ENCODE measurements at places on chromosomes 3 and 15.

DNA sequence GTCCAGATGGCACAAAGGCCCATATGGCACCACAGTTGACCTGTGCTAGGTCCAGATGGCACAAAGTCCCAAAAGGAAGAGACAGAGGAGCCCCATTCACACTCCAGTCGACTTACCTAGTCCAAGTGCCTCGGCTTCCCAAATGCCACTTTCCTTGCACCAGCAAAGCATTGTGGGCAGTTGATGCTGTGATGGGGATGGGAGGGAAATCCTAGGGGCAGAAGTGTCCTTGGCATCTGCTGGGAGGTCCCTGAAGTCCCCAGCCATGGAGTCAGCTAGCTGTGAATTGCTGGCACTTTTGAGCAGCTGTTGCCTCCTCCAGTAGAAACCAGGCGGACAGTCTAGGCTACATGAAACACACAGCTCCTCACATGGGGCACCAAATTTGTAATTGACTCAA is 60.3 kb upstream of the SIAH2 start:
- no peak for DNase-seq

DNA sequence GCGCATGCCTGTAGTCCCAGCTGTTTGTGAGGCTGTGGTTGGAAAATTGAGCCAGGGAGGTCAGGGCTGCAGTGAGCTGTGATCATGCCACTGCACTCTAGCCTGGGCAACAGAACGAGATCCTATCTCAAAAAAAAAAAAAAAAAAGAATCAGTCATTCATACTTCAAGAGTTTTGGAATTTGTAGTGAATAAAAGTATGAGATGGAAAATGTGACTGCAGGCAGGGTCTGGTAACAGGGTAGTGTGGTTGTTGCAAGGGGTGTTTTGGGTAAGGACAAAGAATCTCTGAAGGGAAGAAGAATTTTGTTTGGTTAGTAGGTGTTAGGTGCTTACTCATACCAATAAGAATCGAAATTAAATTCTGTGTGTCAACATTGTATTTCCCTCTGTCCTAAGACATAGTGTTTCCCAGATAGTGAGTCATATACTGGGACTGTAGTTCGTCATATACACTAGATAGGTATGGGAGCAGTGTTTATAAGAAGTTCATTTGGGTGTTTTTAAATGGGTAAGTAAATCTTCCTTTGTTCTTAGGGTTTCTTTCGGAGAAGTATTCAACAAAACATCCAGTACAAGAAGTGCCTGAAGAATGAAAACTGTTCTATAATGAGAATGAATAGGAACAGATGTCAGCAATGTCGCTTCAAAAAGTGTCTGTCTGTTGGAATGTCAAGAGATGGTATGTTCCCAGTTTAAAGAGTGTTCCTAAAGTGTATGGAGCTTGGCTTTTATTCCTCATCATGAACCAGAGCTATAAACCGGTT is 14.2 kb downstream of the NR1D2 start:
- DNase-seq = no peak

DNA sequence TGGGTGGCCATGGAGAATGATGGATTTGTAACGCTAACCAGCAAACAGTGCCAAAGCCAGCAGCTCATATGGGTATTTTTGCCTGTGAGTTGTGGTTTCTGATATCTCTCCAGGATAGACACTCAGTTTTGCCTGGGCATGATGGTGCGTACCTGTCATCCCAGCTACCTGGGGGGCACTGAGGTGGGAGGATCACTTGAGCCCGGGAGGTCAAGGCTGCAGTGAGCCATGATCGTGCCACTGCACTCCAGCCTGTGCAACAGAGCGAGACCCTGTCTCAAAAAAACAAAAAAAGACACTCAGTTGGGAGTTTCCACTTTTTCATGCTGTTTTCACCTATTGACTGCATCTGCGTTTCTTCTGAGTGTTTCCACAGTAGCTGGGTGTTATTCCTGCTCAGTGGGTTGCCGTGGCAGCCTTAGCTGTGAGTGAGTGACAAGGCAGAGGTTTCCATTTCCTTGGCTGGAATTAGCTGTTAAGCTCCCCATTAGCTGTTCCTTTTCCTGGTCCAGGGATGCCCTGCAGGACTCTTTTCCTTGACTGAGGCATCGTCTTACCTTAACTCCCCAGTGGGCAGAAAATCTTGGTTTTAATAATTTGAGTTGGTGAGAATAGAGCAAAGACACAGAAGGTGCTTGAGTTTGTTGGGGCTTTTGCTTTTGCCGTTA is 14.2 kb upstream of the RPP14 start:
- DNase-seq = no peak

DNA sequence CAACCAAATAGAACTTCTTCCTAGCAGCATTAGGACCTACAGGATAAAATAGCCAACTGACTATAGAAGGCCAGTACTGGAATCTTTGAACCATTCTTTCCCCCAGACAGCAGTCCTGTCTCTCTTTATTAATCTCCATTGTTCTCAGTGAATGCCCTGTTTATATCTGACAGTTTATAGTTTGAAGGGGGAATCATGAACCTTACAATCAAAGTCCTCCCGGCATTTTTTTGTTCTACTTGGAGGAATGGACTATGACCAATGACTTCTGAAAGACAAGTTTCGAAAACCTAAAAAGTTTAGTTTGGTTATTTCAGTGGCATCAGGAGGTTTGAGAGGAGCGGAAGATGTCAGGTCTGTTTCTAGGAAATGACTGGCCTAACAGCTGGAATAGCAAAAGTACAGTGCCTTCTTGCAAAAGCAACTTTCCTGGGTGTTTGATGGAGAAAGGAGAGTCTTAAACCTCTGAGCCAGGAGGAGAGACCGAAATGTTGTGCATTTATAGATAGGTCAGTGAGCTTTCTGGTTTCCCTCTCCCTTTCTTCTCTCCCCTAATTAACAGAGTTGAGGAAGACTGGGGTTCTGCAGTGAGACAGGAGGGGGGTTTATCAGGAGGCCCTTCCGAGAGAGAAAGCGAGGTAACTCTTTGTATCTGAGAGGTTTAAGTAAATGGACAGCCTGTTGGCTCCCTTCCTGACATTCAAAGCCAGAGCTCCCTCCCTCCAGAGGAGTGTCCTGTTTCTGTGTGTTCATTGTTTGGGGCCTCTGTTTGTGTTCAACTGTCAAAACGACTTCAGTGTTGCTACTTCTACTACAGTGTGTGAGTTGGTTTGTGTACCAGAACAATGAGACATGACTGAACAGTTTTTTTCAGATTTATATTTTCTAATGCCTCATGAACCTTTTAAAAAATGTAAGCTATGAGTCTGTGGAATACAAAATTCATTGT is 383.0 kb upstream of the RARB start:
- DNase-seq = no peak

- DNase-seq = no peak
Observed at GRCh38 chr15:60815321-60815720, 336.4 kb upstream of the ICE2 start.

- no peak for DNase-seq
Observed at GRCh38 chr15:79702621-79703020, 194.2 kb downstream of the MTHFS start.

DNA sequence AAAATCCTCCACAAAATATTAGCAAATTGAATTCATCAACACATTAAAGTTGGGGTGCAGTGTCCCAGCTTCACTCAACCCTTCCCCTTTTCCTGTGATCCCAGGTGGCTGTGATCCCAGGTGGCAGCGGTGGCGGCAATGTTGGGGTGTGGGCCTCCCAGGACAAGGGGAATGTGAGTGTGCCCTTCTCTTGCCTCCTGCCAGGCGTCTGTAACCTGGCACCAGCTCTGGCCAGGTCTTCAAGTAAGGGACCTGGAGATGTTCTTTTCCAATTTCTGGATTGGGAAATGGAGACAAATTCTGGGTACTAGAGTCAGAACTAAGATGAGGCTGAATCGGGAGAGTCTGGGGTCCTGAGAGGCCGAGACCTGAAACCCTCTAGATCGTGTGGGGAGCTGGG is 20.1 kb downstream of the GOLGA6A start:
- DNase-seq = no peak

DNA sequence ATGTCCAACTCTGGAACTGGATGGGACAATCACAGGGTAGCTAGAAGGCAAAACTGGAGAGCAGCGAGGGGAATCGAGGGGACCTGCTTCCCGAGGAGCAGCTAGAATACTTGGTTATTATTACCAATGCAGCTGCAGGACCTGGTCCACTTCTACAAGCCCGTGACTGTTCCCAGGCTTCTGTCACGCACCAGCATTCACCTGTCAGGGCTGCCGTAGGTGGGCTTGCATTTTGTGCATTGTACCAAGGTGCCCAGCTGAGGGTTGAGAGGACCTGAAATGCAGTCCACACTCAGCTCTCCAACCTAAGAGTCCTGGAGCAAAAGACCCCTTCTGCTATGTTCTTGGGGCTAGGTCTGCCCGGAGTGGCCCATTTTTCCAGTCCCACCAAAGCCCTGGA is 2.3 kb downstream of the SEMA4B start:
- DNase-seq = no peak

DNA sequence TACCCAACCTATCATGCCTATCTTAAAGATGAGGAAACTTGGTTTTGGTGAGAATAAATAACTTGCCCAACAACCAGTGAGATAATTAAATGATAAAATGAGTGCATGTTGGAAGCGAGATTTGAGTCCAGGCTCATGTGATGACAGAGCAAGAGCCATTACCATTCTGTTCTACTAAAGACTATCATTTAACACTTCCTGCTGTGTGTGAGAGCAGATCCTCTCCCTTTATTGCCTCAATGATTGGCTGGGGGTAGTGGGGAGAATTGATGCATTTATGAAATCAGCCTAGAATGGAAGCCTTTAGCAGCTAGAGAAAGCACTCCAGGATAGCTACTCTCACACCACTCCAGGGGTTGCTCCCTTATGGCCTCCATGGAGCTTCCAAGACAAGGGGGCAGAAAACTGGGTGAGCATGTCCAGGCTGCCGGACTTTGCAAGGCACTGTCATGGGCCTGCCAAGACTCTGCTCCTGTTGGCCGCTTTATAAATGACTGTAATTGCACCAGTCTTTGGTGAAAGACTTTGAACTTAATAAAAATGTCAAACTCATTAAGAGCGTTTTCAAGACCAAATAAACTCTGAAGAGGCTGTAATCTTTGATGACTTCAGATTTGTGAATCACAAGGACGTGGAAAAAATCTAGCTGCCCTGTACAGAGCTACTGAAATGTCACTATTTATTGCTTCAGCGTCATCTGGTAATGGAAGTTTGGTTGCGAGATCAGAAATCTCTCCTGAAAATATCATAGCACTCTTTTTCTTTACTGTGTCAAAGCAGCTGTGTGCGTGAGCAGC is 209.1 kb upstream of the NR2E3 start:
- no peak for DNase-seq

- no peak for DNase-seq
Observed at GRCh38 chr3:69338911-69339310, 47.0 kb downstream of the FRMD4B start.

DNA sequence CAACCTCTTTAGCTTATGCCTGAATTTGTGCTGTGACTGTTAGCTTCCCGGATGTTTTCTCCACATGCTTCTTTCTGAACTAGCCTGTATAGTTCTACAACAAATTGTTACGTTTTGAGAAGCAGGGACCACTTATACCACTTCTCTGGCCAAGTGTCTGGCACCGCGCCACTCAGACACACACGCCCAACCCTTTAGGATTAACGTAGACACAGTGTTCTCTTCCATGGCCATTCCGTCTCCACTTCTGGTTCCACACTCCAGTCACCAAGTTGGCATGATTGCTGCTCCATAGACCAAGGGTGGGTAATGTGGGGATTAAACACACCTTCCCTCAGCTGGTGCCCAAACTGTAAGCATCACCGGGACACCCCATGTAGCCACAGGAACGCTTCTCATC is 755 bp upstream of the TMEM108 start:
- DNase-seq = no peak

DNA sequence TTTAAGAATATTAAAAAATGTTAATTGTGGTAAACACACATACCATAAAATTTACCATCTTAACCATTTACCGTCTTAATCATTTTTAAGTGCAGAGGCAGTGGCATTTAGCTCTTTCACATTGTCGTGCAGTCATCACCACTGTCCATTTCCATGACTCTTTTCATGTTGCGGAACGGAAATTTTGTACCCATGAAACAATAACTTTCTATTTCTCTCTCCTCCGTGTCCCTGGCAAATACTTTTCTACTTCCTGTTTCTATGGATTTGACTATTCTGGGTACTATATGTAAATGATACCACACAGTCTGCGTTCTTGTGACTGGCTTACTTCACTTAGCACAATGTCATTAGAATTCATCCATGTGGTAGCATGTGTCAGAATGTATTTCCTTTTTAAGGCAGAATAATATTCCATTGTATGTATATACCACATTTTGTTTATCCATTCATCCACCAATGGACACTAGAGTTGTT is 27.9 kb downstream of the AKAP13 start:
- peak; percentile 72 for DNase-seq

GRCh38 chr15:72592097-72592496 is 62.4 kb upstream of the GOLGA6B start:
- DNase-seq = no peak

DNA sequence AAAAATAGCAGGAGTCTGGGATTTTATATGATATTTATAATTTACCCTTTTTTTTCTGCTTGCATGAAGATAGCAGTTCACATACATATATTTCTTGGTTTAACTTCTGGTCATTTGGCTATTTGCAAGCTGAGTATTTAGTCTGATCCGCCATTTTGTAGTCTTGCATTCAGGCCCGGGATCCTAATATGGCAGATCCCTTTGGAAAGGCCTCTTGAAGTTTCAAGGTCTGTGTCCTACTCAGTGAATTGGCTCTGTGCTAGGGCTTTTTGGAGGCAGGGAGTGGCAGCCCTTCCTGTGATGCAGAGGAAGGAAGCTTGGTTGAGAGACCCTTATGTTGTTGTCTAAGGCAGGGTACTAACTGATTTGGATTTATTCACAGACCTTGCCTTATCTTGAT is 2.9 kb downstream of the SNRPN start:
- no peak for DNase-seq

GRCh38 chr3:23743141-23743784 is 62.5 kb upstream of the UBE2E1 start:
- DNase-seq = no peak

GRCh38 chr3:138921316-138922292 is 25.3 kb downstream of the FOXL2 start:
- no peak for DNase-seq

DNA sequence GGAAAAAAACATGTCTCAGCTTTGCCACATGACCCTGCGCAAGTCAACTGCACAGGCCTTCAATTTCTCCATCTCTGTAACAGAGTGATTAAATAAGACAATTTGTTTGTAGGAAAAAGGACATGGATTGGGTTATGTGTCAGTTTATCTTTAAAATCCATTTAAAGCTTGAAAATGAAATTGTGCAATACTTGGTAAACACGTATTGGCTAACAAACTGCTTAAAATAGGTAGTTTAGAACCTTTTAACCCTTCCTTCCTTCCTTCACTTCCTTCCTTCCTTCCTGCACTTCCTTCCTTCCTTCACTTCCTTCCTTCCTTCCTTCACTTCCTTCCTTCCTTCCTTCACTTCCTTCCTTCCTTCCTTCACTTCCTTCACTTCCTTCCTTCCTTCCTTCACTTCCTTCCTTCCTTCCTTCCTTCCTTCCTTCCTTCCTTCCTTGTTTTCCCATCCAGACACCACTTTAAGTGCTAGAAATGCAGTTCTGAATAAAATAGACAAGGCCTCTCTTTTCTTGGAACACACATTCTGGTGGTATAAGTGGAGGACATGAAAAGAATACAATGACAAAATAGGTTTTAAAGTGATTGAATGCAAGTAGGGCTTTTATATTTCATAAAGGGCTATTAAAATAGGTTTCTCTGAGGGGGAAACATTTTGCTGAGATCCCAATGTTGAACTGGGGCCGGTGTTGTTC is 130.2 kb upstream of the TP63 start:
- DNase-seq = no peak

GRCh38 chr3:173065543-173065981 is 75.5 kb downstream of the SPATA16 start:
- DNase-seq = peak; percentile 13

Data from GM12865 (cell line).